Testis (tissue), 5 donors: ENCODE measurements at places on chromosomes 5 and 9.
A peak's percentile ranks its signal among the peaks of the same experiment; 100 is the strongest.

DNA sequence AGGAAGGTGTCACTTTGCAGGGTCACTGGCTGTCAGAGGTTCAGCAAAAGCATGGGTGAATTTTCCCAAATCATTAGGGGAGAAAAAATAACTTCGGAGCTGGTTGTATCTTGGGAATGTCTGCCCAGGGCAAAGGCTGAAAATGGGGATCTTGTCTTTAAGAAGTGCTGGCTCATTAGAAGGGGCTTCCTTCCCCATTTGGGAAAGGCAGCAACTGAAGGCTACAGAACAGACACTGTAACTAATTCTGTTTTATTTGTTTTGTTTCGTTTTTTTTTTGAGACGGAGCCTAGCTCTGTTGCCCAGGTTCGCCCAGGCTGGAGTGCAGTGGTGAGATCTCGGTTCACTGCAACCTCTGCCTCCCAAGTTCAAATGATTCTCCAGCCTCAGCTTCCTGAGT lies 70.3 kb upstream of the PCA3 start:
- DNase-seq, result no peak

DNA sequence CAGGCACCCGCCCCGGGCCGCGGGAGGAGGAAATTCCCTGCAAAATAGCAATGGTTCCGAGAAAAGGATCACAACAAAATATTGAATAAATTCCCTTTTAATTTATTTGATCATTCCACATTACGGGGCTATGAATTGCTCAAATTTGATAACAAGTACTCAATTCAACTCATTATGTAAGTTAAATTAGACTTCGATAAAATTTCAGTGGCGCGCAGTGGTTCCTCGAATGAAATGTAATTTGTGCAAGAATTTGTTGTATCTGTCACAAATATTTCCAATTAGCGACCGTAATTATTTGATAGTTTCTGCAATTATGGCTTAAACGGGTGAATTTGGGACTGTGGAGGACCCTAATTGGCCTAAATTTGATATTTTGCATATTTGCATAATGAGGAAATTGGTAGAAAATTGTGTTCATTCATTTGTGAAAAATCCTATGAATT lies 76.0 kb upstream of the TBCA start:
- no peak for DNase-seq

- peak; percentile 36 for DNase-seq
Measured at GRCh38 chr5:113336975-113337374, 97.8 kb downstream of the TSSK1B start.

DNA sequence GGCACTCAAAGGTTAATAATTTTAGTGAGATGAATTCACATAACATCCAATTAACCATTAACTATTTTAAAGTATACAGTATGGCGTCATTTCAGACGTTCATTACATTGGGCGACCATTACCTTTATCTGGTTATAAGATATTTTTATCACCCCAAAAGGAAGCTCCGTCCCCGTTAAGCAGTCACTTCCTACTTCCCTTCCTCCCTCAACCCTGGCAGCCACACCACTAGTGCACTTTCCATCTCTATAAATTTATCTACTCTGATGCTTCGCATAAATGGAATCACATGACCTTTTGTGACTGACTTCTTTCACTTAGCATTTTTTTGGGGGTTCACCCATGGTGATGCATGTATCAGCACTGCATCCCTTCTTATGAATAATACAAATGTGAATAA lies 168.3 kb upstream of the PUM3 start:
- no peak for DNase-seq

DNA sequence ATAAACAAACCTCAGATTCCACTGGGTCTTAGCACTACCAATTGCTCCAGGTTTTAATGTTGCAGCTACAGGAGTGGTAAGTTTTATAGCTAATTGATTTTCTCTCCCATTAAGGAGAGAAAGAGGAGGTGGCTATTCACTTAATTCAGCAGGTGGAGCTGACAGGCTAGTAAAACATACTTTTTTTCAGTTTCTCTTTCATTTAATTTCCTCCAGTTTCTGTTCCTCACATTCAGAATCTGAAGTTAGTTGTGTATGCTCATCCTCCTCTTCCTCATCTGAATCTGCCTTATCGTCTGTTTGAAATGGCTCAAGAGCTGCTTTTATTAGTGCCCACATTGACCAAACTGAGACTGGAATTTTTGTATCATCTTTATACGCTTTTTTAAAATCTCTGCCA lies 98.0 kb downstream of the PLPPR1 start:
- DNase-seq, result no peak
